Activated CD4-positive, alpha-beta T cell treated with anti-CD3 and anti-CD28 coated beads for 36 hours (primary cell): ENCODE measurements at places on chromosomes 3 and 15.
A peak's percentile ranks its signal among the peaks of the same experiment; 100 is the strongest.

- DNase-seq: no peak
Observed at GRCh38 chr3:194905696-194906095, 220.0 kb downstream of the FAM43A start.

GRCh38 chr3:9679476-9680080, 24.1 kb upstream of the CPNE9 start:
- no peak for DNase-seq

- DNase-seq: peak; percentile 75
Observed at GRCh38 chr15:67024314-67024997, 40.9 kb upstream of the SMAD3 start.

- no peak for DNase-seq
Observed at GRCh38 chr3:184262764-184263179, 1.4 kb upstream of the CAMK2N2 start.
